NCI-H1436 (cell line): ENCODE measurements at places on chromosomes 11 and 22.

- DNase-seq, result no peak
Observed at GRCh38 chr22:42887523-42888507, 30.7 kb upstream of the ARFGAP3 start.

DNA sequence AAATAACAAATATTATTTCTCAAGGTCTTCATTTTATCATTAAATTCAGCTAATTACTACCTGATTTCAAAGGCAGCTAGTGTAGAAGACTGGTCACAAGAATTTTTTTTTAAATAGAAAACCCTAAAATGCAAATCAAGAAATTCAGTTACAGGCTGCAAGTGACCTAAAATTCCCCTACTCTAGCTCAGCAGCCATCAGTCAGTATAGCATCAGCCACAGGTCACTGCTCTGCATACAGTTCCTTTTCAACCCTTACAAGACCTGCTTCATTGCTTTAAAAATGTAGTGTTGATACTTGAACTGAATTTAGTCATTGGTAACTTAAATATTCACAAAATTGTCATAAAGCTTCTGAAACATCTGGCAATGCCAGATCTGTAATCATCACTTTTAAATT lies 9.5 kb upstream of the B3GNT6 start:
- no peak for DNase-seq

DNA sequence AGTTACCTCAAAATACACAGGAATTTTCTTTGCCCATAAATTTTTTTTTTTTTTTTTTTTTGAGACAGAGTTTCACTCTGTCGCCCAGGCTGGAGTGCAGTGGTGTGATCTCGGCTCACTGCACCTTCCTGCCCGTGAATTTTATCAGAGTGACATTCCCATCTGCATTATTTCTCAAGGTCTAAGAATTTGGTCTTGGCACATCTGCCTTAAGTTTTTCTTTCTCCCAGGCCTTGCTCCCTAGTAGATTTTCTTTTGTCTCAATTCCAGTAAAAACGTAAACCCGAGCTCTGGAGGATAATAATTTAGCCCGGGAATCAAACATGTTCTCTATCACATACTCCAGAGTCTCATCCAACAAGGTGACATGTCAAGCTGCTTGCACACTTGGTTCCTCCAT lies 12.4 kb downstream of the TRIM6 start:
- DNase-seq, result no peak

DNA sequence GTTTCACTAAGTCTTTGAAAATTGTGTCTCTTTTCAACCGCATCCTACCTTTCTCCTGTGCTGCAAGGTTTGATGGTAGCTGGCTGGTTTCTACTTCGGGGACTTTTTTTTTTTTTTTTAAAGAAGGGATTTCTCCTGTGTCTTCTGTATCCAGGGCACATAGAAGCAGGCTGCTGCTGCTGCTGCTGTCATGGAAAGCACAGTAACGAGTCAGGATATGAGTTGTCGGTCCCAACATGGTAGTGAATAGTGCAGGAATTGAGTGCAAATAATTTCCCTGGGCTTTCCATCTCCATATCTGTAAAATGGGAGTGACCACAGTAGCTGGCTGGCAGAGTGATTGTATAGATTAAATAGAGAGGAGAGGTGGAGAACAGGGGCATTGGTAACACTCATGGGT lies 118.3 kb upstream of the NAV2 start:
- DNase-seq, result no peak

DNA sequence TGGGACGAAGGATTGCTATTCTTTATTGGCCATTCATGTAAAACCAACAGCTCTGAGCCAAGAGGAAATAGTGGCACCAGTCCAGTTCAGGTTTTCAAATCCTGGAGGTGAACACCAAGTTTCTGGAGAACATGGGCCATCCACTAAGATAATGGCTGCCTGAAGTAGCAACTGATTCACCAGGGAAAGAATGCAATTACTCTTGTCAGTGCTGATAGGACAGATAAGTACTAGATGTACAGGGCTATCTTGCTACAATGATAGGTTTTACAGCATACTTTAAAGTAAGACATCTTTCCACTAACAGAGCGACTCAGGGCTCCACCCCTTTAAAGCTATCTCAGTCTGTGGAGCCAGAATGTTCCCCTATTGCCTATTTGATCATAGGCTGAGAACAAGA lies 36.8 kb upstream of the APOA1 start:
- no peak for DNase-seq

- DNase-seq, result no peak
Observed at GRCh38 chr11:46253258-46254132, 24.0 kb upstream of the CREB3L1 start.

DNA sequence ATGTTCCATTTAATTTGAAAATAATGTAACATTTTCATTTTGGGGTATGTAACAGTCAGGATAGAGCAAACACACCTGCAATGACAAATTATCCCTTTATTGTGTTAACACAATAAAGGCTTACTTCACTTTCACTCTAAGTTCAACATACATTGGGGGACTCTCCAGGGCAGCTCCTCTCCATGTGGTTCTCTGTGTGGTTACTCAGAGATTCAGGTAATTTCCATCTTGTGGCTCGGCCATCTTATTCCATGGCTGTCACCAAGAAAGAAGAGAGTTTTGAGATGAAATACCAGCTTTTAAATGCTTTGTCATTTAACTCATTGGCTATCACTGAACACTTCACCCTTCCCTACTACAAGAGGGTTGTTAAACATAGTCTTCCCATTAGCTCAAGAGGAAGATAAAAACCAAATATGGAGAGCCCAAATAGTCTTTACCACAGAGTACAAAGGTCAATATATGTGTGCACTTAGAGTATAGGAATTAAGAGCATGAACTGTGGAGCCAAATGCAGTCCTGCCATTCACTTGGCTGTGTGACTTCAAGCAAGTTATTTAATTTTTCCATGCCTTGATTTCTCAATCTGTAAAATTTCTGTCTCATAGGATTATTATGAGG lies 10.6 kb upstream of the TPH1 start:
- no peak for DNase-seq

DNA sequence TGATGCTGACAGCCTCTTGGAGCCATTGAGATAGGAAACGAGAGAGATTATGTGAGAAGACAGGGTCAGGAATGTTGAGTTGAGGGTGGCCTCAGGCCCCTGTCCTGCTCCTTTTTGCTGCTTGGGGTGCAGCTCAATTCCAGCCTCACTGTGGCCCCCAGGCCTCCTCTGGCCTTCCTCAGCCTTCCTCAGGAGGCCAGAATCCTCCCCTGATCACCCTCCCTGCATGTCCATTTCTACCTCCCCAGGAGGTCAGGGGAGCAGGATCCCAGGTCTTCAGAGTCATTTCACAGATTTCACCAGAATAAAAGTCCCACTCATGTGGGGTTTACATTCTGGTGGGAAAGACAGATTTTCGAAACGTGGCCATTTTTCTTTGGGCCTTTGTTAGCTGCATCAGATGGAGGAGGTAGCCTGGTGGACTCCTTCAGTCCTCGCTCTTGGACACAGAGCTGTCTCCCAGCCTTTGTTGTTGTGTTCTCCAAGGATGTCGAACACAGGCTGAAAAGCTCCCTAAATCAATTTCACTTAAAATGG lies 2.2 kb upstream of the KCNQ1OT1 start:
- DNase-seq, result no peak

- peak; percentile 27 for DNase-seq
Observed at GRCh38 chr22:35154937-35155387, 89.0 kb downstream of the ISX start.

DNA sequence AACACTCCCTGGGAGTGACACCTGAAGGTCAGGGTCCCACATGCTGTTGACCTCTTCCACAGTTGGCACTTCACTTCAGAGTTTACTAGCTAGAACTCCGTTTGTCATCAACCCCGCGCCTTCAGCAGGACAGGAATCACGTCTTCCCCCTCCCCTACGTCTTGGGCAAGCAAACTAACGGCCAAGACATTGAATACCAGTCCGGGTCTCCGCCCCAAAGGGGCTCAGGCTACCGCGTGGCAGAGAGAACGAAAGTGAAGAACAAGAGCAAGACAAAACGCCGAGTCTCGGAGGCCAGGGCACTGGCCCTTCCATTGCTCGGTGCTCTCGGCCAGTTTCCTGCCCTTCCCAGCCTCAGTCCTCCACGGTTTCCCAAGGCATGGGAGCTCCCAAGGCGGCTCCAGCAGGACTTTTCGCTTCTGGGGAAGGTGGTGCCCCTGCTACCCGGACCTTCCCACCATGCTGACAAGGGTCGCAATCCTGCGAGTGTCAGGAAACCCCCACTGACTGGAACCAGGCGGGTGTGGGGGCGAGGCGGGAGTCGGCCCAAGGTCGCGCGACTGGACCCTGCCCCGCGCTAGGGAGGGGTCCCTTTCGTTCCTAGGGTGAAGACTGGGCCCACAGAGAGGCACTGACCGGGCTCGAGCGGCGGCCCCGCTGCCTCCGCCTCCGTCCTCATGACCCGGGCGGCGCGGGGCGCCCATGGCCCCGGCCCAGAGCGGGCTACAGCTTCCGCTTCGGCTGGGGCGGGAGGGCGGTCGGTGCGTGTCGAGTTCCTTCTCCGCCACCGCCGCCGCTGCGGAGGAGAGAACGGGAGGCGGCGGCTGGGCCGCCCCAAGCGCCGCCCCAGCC lies at the start of gene GUCD1:
TSS of gene GUCD1 (minus strand) at position 826 of the 852 bp plus-strand sequence. CDS start at position 679, 147 bp downstream.
- no peak for DNase-seq
